ENCODE measurements at places on chromosomes 13 and 19.

GRCh38 chr13:91193358-91193757 lies 154.1 kb upstream of the MIR17HG start:
- no peak for DNase-seq

GRCh38 chr13:105612541-105612940 lies 922.9 kb downstream of the EFNB2 start:
- DNase-seq, result no peak

GRCh38 chr19:51686171-51686570 lies 7.0 kb upstream of the SPACA6 start:
- DNase-seq, result no peak

- DNase-seq, result no peak
Observed at GRCh38 chr19:55146078-55146704, 2.8 kb downstream of the TNNT1 start.

GRCh38 chr13:77985866-77986636 lies 67.4 kb upstream of the EDNRB start:
- no peak for DNase-seq

DNA sequence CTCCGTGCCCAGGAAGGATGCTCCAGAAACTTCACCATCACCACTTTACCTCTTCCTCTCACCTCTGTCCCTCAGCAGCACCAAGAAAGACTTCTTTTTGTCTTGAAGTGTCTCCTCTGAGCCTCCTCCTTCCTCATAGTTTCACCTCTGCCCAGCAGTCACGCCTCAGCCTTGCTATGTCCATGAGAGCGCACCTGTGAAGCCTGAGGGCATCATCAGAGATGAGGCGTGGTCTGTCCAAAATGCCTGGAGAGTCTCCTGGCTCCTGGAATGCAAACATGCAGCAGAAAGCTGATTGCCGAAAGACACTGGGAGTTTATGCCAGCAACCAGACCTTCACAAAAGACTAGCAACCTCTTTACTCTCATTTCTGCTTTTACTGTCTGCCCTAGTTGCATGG lies 336.6 kb downstream of the TEX29 start:
- DNase-seq, result no peak

DNA sequence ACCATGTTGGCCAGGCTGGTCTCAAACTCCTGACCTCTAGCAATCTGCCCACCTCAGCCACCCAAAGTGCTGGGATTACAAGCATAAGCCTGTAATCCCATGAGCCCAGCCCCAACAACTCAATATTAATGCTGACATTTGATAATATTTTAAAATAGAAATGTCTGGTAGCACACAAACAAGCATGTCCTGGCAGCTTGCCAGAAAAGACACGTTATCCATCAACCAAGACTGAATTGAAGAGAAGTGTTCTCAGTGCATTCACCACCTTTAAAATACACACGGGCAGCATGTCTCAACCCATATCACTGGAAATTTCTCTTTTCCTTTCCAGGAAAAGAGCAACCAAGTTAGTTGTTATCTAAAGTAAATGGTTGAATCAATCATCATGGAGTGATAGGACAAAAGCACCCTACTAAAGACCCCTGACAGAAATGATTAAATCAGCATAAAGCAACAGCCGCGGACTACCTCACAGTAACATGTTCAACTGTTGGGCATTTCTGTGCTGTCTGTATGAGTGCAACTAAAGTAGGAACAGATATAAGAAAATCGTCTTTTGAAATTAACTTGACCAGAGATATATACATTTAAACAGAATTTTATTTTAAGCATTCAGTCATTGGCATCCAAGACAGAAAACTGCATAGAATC lies 25.0 kb downstream of the LHFPL6 start:
- DNase-seq, result no peak

- DNase-seq, result no peak
Observed at GRCh38 chr13:27279506-27279905, 8.9 kb downstream of the RASL11A start.

DNA sequence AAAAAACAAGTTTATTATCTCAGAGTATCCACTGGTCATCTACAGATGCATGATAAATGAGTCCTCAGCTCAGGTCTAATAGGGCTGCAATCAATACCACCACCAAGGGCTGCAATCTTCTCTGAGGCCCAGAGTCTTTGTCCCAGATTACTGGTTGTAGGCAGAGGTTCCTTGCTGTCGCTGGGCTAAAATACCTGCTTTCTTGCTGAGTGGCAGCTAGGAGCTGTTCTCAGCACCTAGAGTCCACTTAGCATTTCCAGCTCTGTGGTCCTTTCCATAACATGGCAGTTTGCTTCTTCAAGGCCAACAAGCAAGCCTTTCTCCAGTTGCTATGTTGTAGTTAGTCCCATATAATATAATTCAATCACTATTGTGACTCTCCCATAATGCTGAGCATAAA lies 351.3 kb downstream of the SLITRK1 start:
- DNase-seq, result no peak

DNA sequence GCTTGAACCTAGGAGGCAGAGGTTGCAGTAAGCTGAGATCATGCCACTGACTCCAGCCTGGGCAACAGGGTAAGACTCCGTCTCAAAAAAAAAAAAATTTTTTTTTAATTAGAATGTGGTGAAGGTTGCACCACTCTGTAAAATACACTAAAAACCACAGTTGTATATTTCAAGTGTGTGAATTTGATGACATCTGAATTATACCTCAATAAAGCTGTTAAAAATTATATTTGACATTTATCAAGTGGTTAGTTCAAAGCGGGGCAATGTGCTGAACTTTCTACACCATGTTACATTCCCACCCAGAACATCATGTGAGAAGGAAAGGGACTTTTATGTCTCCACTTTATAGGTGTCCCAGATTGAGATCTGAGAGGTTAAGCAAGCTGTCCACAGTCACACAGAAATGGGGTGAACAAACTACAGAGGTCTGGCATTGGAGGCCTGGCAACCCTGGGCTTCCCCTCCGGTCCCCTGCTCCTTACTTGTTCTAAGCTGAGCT lies 5.9 kb upstream of the S1PR5 start:
- no peak for DNase-seq

GRCh38 chr19:41492843-41493242 lies 49.9 kb downstream of the ERICH4 start:
- DNase-seq, result no peak

- DNase-seq, result no peak
Observed at GRCh38 chr19:8214802-8215201, 5.6 kb downstream of the CERS4 start.

GRCh38 chr19:1935484-1936208 lies 5.3 kb upstream of the CSNK1G2 start:
- DNase-seq, result no peak

GRCh38 chr13:59494560-59494970 lies 669.2 kb downstream of the DIAPH3 start:
- no peak for DNase-seq

GRCh38 chr13:28313579-28313978 lies 175.2 kb downstream of the PAN3 start:
- no peak for DNase-seq

DNA sequence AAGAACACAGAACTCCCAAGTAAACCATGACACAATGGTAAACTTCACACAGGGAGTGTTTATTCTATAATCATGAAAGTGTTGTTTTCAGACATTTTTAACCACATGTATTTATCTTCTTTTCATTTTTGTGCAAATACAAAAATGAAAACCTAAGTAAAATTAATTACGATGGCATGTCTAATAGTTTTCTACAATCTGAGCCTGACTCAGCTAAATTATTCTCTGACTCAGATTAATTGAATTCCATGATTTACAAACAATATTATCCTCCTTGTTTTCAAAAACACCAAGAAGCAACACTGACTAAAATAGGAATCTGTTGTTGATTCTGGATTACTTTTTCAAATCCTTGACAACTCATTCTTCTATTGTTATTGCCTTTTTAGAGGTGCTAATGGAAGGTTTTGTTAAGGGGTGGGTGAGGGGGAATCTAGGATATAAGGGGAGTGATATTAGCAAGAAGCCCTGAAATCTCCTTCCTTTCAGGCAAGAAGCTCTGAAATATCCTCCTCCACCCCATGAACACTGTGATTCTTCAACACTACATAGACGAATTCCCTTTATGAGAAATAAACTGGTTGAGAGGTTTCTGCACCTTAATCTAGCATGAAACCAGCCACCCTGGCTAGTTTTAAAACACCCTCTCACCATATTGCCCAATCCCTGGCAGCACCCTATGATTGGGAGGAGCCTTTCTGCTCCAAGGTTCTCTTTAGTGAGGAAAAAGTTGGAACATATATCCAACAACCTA lies 1057.7 kb upstream of the PCDH20 start:
- DNase-seq, result no peak

- no peak for DNase-seq
Observed at GRCh38 chr13:70385852-70386251, 277.6 kb upstream of the KLHL1 start.

GRCh38 chr19:50710094-50710493 lies 9.5 kb downstream of the SHANK1 start:
- no peak for DNase-seq

- DNase-seq, result no peak
Observed at GRCh38 chr13:69109891-69110525, 997.6 kb upstream of the ATXN8OS start.

- DNase-seq, result peak; percentile 53
Observed at GRCh38 chr13:43908156-43909126, 28.7 kb downstream of the LACC1 start.

- peak; percentile 87 for DNase-seq
Observed at GRCh38 chr19:6402837-6403608, 10.1 kb upstream of the GTF2F1 start.

- no peak for DNase-seq
Observed at GRCh38 chr13:43141685-43142084, 118.3 kb downstream of the DNAJC15 start.

GRCh38 chr13:32200741-32201140 lies 114.4 kb downstream of the ZAR1L start:
- no peak for DNase-seq

GRCh38 chr13:113410472-113411201 lies 42.7 kb downstream of the ADPRHL1 start:
- DNase-seq, result no peak

GRCh38 chr19:12793290-12794195 lies 2.3 kb downstream of the JUNB start:
- peak; percentile 94 for DNase-seq

DNA sequence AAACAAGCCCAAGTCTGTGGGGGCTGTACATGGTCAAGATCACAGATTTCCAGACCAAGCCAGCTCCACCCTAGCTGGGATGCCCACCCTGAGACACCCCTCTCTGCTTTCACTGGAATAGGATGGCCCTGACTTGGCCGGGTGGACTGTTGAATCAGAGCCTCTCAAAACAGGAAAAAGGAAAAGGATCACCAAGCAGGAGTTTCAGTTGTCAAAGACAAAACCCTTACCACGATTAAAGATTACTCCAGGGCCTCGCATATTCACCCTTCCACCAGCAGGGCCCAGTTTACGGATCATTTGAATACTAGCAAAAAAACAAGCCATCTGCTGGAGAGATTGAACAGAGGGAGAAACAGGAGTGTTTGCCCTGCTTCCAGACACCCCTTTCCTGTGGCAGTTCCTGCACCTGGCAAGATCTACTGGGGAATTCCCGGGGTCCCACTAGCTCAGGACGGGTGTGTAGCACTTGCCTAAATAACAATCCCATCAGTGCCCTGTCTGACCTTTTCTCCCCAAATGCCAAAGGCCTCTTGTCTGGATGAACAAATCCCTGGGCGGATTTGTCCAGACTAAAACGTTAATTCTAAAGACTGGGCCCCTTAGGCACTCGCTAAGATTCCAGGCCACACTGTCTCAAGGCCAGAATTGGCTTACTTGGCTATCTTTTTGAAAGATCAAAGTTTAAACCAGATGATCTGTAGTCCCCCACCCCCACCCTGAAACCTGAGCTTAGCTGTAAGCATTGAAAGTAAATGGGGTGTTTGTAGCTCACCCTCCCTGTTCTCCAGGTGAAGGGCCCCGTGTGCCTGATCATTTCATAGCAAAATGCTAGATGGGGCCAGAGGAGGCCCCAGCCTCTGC lies 38.4 kb downstream of the ACTN4 start:
- peak; percentile 42 for DNase-seq

DNA sequence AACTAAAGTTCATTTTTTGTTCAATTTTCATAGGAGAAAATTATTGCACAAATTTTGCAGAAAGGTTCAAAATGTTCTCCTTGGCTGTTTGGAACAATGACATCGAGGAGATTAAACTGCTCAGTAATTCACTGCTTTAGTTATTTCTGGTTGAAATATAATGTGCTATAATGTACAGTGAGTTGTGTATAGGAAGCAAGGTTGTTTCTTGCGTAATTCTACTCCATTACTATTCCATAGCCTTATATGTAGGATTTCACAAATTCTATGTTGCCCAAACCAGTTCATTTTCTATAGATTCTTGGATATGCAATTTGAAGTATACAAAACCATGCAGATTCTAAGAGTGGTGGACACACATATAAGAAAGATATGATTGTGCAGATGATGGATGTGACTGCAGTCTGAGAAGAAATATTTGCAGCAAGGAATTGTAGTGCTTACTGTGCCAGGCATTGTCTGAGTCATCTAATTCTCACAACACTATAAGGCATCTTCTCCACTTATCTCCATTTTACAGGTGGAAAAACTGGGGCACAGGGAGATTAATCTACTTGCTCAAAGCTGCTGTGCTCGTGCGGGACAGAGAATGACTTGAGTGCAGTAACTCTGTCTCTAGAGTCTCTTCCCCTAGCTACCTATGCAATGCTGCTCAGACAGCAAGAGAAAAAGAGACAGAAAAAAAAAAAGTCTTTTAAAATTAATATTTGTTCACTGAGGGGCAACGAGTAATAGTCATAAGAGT lies 515.5 kb downstream of the MYO16 start:
- DNase-seq, result no peak

DNA sequence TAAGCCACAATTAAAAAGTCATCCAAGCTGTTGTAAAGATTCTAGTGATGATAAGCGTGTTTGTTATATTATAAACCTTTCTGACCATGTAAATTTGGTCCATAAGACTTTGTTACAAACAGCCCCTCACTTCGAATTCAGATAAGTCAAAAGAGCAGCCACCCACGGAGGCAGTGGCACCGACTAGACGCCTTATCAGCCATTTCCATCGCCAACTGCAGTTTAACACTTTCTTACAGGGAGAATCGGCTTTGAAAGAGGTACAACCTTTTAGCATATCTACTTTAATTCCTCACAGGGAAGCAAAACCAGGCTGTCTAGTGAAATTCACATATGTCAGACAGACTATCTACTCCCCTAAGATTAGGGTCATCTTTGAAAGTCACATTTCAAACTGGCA lies 47.5 kb downstream of the SOX21 start:
- no peak for DNase-seq

GRCh38 chr13:75161804-75162203 lies 320.2 kb downstream of the TBC1D4 start:
- peak; percentile 24 for DNase-seq

DNA sequence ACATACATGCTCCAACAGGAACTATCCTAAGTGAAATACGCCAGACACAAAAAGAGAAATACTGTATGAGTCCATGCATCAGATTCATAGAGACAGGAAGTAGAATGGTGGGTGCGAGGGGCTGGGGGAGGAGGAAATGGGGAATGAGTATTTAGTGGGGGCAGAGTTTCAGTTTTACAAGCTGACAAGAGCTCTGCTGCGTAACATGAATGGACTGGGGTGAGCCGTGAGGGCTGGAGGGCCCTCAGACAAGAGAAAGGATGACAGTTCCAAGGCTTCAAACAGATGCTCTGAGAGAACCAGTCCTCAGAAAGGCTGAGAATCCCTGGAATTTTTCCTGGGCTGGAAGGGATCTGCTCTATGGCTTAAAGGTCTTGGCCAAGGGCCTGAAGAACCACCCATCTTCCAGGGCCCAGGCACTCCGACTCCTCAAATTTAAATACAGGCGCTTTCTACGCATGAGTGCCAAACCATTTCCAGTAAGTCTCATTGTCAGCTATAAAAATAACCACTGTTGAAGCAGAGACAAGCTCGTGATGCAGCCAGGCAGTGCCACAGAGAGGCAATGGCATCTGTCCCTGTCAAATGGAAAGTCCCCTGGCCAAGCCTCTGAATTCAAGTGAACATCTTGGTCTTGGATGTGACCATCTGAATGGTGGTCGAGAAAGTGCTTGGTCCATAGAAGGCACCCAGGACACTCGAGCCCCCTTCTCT lies 17.5 kb downstream of the KLF2 start:
- DNase-seq, result no peak
